ENCODE measurements at places on chromosomes 1 and 21. TPM values are rescaled to one million over a fixed set of nuclear protein-coding genes. Genes with fewer than 3 reads are reported as not detected.
A peak's percentile ranks its signal among the peaks of the same experiment; 100 is the strongest.

The AMY1C gene
- not detected for total RNA-seq

The SLC45A1 gene
- total RNA-seq, result 0.12 TPM

- DNase-seq, result no peak
Observed at GRCh38 chr1:27559466-27560030, 44.4 kb downstream of the AHDC1 start.

GRCh38 chr1:154485106-154485505 is 16.9 kb upstream of the TDRD10 start:
- DNase-seq, result no peak

DNA sequence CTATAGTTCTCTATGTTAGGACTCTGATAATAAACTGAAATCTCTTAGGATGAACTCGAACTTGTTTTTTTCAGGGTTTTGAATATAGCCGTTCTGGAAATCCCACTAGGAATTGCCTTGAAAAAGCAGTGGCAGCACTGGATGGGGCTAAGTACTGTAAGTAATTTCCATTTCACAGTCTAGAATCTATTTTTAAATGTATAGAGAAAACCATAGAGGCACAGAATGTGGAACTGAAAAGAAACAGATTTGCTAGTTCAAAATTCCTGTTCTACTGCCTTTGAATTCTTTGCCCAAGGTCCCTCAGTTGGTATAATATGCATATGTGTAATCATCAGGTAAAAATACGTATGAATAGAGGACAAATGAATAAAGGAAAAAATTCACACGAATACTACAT is 4.8 kb downstream of the CTH start:
- no peak for DNase-seq

GRCh38 chr1:89276690-89277089 is 4.0 kb upstream of the GBP5 start:
- peak; percentile 58 for DNase-seq
